ENCODE measurements at places on chromosomes 2 and 18.

DNA sequence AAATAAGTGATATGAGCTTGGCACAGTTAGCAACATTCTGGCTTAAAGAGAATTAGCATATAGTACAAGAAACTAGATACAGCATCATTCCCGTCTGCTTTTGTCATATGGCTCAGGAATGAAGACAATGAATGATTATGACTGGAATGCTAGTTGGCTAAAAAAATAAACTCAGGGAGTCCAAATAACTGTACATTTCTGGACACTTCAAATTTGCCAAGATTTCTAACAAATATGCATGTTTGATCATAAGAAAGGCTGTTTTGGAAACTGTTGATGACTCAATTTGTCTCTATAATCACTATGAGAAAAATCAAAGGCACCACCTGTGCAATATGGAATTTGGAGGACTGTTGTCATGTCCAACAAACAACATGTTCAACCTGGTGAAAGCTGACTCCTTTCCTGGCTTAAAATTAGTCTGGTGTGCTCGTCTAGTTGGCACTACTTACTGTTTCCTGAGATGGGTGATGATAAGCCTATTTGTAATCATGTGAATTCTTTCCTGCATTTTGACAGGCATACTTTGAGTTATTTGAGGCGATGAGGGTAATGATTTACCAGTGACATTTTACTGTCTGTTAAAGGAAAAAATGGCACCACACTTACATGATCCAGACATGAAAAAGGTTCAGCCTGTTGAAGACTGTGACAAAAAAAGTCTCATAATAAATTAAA, 133.9 kb upstream of the CDH20 start:
- DNase-seq: peak; percentile 47

- DNase-seq: no peak
Measured at GRCh38 chr2:42103829-42104228, 56.0 kb downstream of the PKDCC start.

- DNase-seq: no peak
Measured at GRCh38 chr18:34117319-34117718, 107.4 kb downstream of the NOL4 start.

- no peak for DNase-seq
Measured at GRCh38 chr2:48173141-48173540, 266.8 kb upstream of the FBXO11 start.

- DNase-seq: peak; percentile 19
Measured at GRCh38 chr2:133097666-133098065, 427.7 kb upstream of the LYPD1 start.

- DNase-seq: peak; percentile 59
Measured at GRCh38 chr2:48496849-48497248, 33.1 kb upstream of the STON1 start.

GRCh38 chr2:165843351-165843750, 49.3 kb upstream of the GALNT3 start:
- no peak for DNase-seq

DNA sequence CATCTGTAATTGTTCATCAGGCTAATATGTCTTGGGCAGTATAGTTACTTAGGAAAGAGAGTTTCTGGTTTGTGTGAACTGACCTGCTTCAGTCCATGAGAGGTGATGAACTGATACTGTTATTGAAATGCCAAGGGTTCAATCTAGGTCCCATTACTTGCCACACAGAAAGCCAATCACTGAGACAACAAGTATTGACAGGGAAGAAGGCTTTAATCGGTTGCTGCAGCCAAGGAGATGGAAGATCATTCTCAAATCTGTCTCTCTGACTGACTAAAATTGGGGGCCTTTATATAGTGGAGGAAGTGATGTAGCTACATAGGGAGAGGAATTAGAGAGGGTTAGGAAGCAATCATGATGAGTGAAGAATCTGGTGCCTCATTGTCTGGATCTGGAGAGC, 19.9 kb upstream of the FAM98A start:
- no peak for DNase-seq

DNA sequence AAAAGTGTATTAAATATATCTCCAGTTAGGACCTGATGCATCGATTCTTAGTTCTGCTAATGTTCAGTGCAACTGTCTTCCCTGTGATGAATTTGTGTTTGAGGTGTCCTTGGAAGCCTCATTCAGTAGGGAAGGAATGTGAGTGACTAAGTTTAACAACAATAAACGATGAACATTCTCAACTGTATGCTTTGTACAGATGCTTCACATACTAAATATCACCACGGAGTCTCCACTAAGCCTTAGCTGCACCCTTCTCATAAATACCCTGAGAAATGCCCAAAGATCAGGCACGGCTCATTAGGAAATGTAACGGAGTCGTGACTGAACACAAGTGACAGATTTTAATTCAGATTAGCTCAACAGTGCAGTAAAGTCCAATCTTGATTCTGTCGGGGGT, 24.4 kb upstream of the AGFG1 start:
- peak; percentile 65 for DNase-seq

DNA sequence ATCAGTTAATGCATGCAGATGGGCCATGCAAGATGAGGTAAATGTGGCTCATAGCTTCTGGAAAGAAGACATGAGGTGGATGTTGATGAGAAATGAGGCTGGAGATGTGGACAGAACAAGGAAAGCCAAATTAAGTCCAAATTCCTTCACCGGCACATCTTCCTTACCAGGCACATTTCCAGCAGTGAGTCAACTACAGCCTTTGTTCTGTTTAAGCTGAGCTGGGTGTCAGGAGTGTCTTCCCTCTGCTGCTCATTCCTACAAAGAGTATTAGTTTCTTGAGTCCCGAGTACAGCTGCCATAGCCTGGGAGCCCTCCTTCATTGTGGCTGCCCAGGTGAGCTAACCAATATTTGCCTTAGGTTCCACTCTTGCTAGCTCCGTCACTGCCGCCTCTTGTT, 945.0 kb downstream of the SLC4A3 start:
- DNase-seq: peak; percentile 65

- no peak for DNase-seq
Measured at GRCh38 chr2:76157531-76157930, 446.8 kb upstream of the GCFC2 start.

GRCh38 chr18:7789856-7790552, 222.9 kb downstream of the PTPRM start:
- DNase-seq: peak; percentile 60

DNA sequence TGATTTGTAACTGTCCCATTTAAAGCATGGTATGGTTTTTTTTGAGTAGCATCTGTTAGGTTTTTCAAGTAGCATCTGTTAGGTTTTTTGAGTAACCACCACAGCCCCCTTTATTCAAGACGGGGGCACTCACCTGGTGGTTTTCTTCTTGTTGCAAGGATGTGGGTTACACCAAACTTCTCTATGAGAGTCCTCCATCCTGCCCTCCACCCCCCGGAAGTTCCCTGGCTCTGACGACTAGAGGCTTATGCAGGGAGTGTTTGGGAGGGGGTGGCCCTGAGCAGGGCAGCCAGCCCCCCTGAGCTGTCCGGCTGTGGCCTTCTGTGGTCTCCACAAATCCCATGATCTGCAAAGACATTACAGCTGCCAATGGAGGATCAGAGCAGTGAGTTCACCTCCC, 39.3 kb downstream of the MTCL1 start:
- DNase-seq: no peak

DNA sequence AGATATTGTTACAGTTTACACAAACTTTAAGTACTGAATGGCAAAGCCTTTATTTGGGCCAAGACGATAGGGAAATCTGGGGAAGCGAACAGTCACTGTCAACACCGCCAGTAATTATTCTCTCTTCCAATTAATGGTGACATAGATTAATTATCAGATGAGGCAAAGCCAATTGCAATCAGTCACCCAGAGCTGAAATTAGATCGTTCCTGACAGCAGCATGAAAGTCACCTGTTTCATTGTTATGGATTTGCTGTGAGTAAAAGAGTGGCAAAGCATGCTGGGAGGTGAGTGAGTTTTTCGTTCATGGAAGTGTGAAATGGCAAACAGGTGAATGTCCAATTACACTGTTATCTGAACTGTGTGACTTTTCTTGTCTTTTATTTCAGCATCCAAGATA, 164.8 kb upstream of the KLHL14 start:
- no peak for DNase-seq

GRCh38 chr18:56152551-56153310, 485.7 kb downstream of the TXNL1 start:
- no peak for DNase-seq

GRCh38 chr18:50429207-50429948, 54.5 kb downstream of the SKA1 start:
- DNase-seq: peak; percentile 43

DNA sequence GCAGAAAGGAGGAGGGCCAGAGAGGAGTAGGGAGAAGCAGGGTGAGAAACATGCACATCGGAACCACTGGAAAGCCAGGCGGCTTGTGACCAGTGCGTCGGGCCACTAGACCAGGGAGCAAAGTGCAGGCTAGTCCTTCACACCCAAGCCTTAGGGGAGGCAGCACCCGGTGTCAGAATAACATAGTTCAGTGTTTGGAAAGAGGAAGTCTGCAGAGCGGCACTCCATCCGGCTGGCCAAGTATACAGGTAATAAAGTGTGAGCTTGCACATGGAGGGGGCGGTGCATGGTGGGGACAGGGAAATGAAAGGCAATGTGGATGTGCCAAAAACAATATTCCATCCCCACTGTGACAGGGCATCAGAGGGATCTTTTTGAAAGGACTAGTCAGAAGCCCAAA, 69.7 kb downstream of the ZNF521 start:
- no peak for DNase-seq

- DNase-seq: no peak
Measured at GRCh38 chr2:216416571-216417307, 4.5 kb downstream of the SMARCAL1 start.

DNA sequence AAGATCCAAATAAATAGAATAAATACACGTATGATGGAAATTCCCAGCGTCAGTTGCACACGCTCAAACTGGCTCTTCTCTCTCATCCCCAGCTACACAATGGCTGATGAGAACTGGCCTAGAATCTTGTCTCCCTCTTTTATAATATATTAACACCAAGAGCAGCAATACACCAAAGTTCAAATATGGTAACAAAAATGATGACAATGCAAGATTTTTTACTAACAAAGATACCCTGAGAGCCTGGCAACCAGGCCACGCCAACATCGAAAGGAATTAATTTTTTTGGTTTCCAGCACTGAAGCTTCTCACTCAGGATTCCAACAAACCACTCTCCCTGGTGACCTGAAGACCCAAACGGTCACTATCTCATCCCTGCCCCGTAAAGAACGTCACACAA, 302.7 kb upstream of the ID2 start:
- no peak for DNase-seq

- no peak for DNase-seq
Measured at GRCh38 chr2:150119819-150120218, 367.6 kb downstream of the RND3 start.

- DNase-seq: no peak
Measured at GRCh38 chr2:172288603-172289002, 138.8 kb upstream of the ITGA6 start.

GRCh38 chr18:42578792-42579191, 536.7 kb downstream of the RIT2 start:
- peak; percentile 4 for DNase-seq

GRCh38 chr2:13193900-13194299, 477.2 kb downstream of the TRIB2 start:
- peak; percentile 2 for DNase-seq

GRCh38 chr2:74198461-74199274, at the start of gene MTHFD2:
MTHFD2 (plus strand) TSS chr2:74198615; CDS start chr2:74198642, 27 bp downstream.
- DNase-seq: peak; percentile 96

- no peak for DNase-seq
Measured at GRCh38 chr18:52152036-52152435, 188.0 kb upstream of the DCC start.

GRCh38 chr2:37916512-37917082, 8.5 kb upstream of the RMDN2 start:
- peak; percentile 77 for DNase-seq

DNA sequence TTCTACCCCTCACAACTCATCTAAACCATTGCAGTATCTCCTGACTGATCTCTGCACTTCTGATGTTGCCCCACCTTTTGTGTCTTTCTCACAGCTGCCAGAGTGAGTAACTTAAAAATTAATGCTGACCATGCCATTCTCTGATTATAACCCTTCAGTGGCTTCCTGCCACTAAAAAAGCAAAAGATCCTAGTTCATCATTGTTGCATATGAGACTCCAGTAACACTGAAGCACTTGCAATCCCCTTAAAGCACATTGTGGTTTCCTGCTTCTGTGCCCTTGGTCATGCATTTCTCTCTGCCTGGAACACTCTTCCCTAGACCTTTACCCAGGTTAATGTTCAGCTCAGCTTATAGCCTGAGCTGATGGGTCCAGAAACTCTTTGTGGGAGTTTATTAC, 95.1 kb upstream of the WDSUB1 start:
- DNase-seq: no peak

DNA sequence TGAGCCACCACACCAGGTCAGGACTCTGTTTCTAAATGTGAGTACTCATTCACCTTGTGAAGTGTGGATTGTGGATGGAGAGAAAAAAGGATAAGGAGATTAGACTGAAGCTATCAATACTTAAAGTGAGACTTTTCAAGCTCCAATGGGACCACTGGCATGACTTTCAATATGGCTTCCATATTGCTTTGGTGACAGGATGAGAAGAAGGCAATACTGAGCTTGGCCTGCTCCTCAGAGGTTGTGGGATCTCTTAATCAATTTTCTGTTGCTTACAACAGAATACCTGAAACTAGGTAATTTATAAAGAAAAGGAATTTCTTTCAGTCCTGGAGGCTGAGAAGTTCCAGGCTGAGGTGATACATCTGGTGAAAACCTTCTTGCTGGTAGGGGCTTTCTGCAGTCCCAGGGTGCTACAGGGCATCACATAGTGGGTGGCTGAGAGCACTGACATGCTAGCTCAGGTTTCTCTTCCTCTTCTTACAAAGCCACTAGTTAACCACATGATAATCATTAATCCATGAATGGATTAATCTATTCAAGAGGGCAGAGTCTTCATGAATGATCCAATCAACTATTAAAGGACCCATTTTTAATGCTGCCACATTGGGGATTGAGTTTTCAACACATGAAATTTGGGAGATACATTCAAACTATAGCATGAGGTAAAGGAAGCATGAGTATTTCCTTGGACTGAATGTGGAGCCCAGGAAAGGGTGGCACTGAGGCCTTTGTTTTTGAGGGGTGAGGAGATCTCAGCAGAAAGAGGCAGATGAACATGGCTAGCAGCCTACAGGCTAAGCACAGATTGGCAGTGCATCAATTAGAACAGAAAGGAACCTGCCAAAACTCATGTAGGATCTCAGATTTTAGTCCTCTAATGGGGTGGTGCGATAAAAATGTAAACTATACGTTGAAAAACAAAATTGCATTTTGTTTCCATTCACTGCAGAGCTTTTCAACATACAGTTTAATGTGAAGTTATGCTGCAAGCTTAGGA, 274.5 kb downstream of the PIK3C3 start:
- DNase-seq: no peak

DNA sequence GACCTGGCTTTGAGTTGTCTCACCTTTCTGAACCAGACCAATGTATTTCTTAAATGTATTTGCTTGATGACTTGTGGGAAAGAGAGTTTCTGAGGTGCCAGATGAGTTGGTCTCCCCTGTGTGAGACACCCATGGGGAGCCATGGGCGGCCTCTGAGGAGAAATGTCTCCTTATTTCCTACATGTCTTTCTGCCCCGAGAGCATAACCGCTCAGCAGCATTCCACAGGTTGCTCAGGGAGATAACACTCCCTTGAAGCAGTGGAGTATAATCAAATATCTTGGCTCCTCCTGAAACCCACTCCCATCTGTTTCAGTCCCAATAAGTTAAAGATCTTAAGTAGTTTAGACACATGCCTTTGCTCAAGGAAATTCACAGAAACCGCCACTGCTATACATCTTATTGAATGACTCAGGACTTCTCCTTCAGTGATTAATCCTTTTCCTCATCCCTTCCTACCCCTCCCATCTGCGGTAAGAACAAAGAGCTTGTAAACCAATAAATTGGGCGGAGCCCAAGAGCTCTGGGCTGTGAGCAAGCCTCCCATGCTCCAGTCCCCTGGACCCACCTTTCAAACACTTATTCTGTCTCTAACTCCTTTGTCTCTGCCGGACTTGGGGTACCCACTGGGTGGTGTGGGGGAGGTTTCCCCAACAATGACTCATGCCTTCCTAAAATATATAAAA, 285.5 kb upstream of the LRRTM4 start:
- no peak for DNase-seq
